NCI-H345 (cell line): ENCODE measurements at places on chromosomes 2 and 18.

GRCh38 chr2:186573531-186573930 is 16.3 kb upstream of the ITGAV start:
- no peak for DNase-seq

- DNase-seq = no peak
Measured at GRCh38 chr18:11719621-11720020, 30.6 kb downstream of the GNAL start.

- no peak for DNase-seq
Measured at GRCh38 chr2:233917116-233917515, at the start of gene TRPM8. Gene TRPM8 (plus strand): TSS chr2:233917373. CDS start chr2:233926538, 9,165 bp downstream.

DNA sequence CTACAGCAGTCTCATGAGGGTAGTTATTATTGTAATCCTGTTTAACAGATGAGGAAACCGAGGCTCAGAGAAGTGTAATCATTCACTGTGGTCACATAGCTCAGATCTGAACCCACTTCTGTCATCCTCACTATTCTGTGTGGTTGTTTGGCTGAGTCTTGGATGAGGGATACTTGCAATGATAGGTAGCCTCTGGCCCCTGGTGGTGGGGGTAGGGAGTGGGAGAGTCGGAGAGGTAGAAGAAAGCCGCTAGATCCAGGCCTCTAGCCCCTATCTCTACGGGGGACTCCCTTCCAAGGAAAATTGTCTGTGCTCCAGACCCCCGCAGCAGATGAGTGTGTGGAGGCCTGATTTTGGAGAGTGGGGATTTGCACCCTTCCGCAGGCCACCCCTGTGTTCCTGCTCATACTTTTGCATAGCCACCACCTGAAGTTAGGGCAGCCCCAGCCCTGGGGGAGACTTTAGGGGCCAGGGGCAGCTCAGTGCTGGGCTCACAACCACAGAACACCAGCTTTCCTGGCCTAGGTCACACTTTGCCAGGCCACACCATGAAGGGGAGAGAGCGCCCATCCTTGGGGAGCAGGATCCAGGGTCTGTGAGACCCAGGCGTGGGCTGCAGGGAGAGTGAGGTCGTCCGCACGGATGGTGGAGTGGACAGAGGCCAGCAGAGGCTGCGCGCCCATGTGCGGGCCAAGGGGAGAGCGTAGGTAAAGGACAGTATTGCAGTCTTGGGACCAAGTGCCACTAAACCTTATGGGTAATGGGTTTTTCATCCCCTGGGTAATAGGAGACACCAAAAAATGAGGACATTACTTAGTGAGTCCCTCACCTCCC is 148.2 kb downstream of the GLI2 start:
- DNase-seq = no peak

DNA sequence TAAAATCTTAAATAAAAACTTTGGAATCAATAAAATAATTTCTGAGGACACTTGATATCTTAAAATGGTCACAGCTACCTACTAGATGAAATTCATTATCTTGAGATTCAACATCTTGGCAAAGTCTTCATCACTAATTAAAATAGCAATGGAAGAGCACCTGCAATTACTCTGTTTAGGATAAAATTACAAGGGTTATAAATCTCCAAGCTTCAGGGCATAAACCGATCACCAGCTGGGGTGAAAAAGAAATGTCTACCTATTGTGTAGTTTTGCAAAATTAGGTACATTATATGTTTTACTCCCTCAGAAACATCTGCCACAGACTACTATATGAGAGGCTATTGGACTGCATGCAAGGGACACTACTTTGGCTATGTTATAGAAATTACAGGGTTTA is 327.1 kb downstream of the CCDC178 start:
- no peak for DNase-seq

DNA sequence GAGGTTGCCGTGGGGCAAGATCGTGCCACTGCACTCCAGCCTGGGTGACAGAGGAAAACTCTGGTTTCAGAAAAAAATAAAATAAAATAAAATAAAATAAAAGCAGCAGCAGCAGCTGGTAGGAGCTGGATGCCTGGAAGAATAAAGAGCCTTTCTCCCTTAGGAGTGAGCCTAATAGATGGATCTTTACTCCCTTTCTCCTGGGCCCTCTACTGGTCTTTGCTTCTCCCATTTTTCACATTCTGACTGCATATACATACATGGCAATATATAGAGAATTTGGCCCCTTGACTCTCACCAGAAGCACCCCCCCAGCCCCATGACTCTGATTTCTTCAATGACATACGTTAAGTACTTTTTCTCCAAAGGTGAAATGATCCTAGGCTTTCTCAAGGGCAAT is 9.8 kb upstream of the MALT1 start:
- DNase-seq = no peak

DNA sequence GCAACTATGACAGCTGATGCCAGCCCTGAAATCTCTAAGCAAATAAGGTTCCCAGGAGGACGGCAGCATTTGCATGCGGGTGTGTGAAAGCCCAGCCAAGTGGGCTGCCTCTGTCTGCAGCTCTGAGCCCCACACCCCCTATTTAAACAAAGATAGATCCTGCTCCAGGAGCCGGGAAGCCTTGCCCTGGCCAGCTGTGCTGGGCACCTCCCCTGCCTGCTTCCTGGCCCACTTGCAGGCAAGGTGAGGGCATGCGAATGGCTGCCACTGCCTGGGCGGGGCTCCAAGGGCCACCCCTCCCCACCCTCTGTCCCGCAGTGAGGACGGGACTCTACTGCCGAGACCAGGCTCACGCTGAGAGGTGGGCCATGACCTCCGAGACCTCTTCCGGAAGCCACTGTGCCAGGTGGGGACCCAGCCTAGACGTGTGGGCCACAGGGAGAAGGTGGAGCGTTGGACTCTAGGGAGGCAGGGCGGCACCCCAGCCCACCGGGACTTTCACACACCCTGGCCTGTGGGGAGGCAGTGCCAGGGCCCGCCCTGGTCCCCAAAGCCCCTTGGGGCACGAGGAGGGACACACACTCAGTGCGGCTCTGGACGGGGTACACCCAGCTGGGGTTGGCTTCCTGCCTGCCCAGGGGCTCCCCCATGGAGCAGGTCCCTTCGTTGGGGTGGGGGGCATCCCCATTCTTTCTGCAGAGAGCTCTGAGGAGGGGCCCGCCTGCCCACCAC is at the start of gene ANO7:
Gene ANO7, plus strand, starts transcription at position 317 of the 732 bp plus-strand sequence. CDS start 1,387 bp downstream, outside the sequence.
- DNase-seq = no peak

- no peak for DNase-seq
Measured at GRCh38 chr2:131657895-131658768, 130.4 kb downstream of the CCDC74A start.

GRCh38 chr2:152098496-152099366 is at the start of gene CACNB4:
Gene CACNB4 (minus strand): TSS chr2:152099044.
- DNase-seq = no peak

DNA sequence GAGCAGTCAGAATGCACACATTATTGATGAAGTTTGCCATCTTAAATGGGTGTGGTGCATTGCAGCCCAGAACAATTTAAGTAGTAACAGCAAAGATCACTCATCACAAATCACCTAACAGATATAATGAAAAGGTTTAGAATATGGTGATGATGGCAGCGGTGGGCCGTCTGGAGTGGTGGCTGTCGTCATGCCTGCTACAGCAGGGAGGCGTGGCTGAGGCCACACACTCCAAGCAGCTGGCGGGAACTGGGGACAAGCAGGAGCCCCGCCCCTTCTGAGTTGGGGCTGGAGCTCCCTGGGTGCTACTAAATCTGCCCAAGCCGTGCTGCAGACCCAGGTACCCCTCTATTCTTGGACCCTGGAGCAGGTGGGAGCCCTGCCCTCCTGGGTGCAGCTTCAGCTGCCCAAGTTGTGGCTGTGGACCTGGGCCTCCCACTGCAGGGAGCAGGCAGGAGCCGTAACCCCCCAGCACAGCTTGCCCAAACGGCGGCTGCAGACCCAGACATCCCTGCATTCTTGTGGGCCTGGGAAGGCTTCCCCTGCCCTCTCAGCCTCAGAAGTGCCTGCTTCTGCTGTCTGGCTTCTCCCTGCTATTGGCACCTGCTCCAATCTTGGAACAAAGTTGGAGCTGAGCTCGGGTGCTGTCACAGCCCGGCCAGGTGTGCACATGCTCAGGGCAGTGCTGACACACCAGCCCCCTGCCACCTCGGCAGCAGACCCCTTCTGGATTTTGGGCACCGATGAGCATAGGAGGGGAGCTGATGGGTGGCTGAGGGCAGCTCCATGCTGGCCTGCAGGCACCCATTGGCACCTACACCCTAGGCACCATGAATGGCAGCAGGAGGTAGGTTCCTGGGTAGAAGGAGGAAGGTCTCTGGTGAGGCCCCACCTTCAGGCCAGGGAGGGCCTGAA is 149.3 kb downstream of the EHBP1 start:
- no peak for DNase-seq

GRCh38 chr18:25457601-25458000 is 105.6 kb upstream of the ZNF521 start:
- no peak for DNase-seq

GRCh38 chr2:174614261-174614660 is 16.7 kb upstream of the WIPF1 start:
- no peak for DNase-seq

- DNase-seq = peak; percentile 8
Measured at GRCh38 chr2:227103583-227103982, 60.4 kb downstream of the COL4A4 start.

DNA sequence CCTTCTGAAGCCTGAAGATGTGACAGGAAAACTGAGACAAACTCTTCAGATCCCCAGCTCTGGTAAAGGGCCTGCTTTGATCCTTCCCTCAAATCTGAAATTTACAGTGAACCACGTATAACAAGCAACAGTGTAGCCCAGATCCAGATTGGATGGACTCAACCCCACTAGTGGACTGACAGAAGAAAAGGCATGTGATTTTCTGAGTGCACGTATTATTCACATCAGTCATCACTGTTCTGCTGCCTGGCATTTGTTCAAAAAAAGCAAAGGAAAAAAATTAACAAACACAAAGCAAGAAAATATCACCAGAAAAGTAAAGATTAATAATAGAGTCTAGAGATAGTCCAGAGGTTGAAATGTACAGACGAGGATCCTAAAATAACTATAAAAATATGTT is 87.6 kb downstream of the CYRIA start:
- DNase-seq = no peak

- DNase-seq = no peak
Measured at GRCh38 chr18:10261344-10262276, 192.8 kb upstream of the APCDD1 start.
